Activated CD8-positive, alpha-beta T cell treated with anti-CD3 and anti-CD28 coated beads, Interleukin-2, amount 10 ng/mL, durations not matched to agents 7 days and 5 days (primary cell): ENCODE measurements at places on chromosomes 1 and 21.

DNA sequence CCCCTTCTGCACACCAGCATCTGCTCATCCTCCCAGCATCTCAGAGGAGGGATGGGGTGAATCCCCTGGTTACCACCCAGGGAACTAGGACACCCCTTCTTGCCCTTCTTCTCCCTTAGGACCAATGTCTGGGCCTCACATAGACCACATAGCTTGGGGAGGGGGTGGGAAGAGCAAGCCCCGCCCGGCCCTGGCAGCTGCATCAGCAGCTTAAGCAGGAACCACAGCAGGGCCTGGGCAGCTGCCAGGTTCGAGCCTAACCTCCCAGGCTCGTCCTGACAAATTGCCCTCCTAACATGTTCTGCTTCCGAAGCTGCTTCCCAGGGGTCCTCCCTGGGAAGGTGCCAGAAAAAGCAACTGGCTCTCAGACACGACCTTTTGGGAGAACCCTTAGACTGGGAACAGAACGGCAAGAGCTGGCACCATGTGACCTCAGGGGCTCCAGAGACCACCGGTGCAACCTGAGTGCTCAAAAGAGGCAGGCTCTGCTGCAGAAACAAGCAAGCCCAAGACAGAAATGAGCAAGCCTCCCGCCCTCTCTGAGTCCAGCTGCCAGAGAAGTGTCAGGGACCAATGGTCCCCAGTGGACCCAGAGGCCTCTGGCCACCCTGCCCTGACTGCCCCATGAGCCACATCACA, 18.4 kb upstream of the CLSTN1 start:
- DNase-seq, result no peak

DNA sequence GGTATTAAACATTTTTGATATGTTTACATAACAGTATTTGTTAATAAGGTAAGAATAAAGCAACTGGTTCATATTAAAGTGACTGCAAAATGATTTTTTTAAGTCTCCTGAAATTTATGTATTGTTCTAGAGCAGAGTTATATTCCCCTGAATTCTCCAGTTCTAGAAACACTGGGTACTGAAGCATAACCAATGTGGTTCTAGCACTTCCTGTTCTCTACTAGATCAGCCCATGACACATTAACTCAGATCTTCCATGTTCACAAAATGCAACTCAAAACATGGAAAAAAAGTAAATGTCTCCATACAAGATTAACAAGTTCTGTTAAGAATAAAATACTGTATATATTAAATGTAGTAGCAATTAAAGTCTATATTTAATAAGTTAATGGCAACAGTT, 3.9 kb downstream of the NEGR1 start:
- DNase-seq, result no peak

DNA sequence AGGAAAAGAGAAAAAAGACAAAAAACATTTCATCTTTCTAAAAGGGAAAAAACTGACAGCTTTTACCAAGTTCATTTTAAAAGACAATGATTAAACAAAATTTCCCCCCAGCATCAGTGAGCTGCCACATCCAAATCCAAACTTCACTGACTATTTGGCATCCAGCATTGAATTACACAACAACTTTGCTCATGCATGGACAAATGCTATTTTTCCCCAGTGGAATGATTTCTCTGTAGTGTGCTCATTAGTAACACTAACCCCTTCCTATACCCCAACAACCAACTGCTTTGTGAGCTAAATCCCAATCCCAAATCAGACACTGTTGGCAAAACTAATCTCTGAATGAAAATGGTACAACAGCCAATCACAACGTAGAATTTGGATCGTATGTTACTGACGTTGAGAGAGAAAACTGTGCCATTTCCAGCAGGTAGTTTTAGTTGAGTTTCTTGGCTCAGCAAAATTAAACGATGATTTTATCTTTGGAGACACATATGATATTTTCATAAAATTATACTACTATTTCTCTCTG, 37.9 kb downstream of the PIK3R3 start:
- no peak for DNase-seq

DNA sequence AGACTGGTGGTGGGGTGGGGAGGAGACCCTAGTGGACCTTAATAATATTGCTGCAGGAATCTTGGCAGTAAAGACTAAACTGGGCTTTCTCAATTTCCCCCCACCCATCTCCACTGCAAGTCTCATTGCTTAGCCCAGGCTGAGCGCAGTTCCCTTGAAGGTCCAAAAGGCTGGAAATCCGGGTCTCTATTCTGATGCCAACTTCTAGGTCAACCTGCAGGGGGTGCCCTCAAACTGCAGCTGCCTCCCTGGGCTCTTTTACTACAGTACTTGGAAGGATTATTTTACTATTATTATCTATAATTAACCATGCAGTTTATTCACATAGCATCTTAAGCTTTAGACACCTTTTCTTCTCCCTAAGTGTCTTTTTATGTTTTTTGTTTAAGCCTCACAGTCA, 85.4 kb upstream of the WARS2 start:
- DNase-seq, result no peak

- DNase-seq, result no peak
These were observed 417.0 kb upstream of the ESRRG start for GRCh38 chr1:217140041-217140901.
